ENCODE measurements at places on chromosomes 6 and 20.

GRCh38 chr20:48374991-48375595 is 452.7 kb downstream of the PREX1 start:
- no peak for DNase-seq

GRCh38 chr6:124676033-124676432 is 286.2 kb upstream of the RNF217 start:
- no peak for DNase-seq

DNA sequence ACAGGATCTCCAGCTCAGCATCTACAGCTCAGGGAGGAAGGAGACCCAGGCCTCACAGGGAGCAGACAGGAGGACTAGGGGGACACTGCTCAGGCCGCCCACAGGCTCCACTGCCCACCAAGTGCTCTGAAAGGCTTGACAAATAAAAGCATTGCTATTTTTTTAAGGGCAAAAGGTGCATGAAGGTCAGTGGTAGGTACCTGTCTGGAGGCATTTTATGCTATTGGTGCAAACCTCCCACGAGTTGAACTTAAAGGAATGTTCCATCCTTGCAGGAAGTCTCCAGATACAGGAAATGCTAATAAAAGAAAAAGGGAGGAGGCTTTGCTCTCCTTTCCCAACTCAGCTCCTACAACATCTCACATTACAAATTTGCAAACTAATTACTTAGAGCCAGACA is 228.1 kb downstream of the FOXC1 start:
- no peak for DNase-seq

- DNase-seq, result no peak
These were observed 94.6 kb downstream of the COL9A1 start for GRCh38 chr6:70208235-70208790.

- no peak for DNase-seq
These were observed 112.1 kb downstream of the LY86 start for GRCh38 chr6:6700407-6701270.

GRCh38 chr6:89501222-89501621 is 68.3 kb downstream of the ANKRD6 start:
- DNase-seq, result no peak

- DNase-seq, result no peak
These were observed 586 bp upstream of the LST1 start for GRCh38 chr6:31585491-31585890.

DNA sequence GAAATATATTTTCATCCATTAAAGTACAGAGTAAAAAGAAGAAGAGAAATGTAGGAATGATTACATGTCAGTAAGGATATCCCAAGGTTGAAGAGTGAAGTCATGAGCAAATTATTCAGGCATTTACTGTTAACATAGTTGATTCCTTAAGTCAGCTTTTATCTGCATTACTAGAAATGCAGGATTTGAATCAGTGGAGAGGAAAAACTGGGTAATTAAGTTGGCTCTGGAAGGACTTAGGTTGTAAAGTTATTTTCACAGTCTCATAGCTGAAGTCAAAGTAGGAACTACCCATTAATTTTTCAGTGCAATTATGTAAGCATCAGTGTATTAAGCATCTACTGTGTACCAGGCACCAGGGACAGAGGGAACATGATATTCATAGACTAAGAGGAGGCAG is 7.8 kb downstream of the NAA20 start:
- no peak for DNase-seq

- no peak for DNase-seq
These were observed 400.9 kb downstream of the TAF4 start for GRCh38 chr20:61664556-61665320.

GRCh38 chr6:43171707-43172103 is 636 bp downstream of the SRF start:
- DNase-seq, result no peak

DNA sequence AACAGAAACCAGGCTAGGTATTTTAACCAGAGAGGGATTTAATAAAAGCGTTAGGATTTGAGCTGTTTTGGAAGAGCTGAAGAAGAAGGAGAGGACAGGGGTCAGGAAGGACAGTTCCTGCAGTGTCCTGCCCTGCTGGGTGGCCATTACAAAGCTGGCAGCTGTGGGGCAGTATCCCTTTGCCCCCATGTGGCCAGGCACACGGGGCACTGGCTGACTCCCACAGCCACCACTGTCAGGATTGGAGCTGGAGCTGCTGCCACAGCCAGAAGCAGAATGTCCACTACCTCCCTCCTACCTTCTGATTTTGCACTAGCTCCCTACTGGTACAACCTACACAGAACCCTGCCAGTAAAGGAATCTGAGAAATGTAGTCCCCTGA is 46.5 kb downstream of the SLC22A3 start:
- no peak for DNase-seq

- no peak for DNase-seq
These were observed 1.5 kb upstream of the PHIP start for GRCh38 chr6:79079561-79080041.

DNA sequence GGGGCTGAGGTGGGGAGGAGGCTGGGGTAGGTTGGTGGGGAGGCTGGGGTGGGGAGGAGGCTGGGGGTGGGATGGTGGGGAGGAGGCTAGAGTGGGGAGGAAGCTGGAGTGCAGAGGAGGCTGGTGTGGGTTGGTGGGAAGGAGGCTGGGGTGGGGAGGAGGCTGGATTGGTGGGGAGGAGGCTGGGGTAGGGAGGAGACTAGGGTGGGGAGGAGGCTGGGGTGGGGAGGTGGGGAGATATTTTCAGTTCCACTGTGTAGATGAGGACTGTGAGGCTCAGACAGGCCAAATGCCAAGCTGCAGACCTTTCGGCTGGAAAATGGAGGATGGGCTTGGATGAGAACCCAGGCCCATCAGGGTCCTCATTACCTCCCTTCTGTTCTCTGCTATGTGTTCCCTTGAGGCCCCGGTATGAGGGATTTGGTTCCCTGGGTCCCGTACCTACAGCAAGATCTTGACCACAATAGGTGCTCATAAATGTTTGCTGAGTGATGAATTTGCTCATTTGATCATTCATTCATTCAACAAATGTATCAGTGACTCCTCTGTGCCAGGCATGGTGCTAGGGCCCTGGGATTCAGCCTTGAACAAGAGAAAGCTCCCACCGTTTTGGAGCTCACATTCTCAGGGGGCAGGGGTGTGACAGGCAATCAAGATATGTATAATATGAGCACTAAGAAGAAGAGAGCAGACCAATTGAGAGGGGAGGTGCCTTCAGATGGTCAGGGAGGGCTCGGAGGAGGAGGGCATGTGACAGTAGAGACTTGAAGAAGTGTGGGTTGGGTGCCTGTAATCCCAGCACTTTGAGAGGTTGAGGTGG is 36.1 kb upstream of the NOL4L start:
- DNase-seq, result no peak

GRCh38 chr20:41428285-41428684 is 61.7 kb upstream of the EMILIN3 start:
- peak; percentile 11 for DNase-seq

DNA sequence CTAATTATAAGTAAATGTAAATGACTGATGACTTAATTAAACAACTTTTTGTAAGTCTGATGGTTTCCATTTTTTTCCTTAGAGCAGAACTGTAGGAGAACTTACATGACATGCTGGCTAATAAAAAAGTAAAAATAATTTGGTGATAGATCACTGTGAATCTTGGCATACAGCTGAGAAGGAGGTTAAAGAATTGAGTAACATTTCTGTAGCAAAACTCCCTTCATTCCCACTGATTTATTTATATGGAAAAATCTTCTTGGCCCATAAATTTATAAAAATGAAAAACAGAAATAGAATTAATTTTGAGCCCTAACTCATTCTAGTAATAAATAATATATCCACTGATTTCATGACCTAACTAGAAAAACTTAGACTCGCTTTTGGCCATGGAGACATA is 48.1 kb downstream of the SLC22A3 start:
- DNase-seq, result no peak

GRCh38 chr20:17610566-17611289 is 40.9 kb downstream of the DSTN start:
- DNase-seq, result no peak

- no peak for DNase-seq
These were observed 60.0 kb downstream of the JARID2 start for GRCh38 chr6:15305909-15306308.

- no peak for DNase-seq
These were observed 98.3 kb upstream of the CHD6 start for GRCh38 chr20:41716436-41716835.

DNA sequence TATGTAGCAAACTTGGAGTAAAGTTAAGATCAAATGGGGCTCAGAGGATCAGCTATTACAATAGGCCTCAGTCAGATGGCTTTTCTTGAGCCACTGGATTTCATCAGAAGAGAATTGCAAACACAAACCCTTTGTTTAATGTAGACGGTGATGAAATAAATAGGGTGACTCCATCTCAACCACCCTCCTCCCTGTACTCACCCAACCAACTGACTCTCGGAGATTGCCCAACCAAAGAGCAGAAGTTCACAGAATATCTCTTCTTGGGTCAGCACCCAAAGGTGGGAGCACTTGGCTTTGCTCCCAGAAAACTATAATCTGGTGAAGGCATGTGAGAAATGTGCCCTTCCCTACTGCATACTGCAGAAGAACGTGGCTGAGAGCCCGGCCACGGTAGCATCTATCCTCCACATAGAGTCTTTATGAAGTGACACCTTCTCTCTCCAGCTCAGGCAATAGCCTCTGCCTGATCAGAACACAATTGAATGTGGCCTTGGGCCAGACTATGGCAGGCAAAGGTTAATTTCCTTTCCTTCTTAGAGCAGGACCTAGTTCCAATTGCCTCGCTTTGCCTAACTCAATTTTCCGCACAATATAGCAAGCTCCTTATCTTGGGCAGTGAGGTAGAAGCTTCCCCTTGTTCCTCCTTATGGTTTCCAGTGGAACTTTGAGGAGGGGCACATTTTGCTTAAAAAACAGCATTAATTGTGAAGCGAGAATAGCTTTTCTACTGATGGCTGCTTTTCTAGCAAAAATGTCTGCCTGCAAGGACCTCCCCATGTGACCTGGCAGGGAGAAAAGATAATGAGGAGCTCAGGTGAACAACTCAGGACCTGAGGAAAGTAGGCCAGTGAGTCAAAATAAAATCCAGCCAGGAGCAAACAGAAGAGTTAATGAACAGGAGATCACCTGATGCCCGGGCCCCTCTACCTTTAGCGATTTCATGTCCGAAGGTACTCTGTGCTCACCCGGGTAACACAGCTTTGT is 79.4 kb downstream of the GFOD1 start:
- no peak for DNase-seq

DNA sequence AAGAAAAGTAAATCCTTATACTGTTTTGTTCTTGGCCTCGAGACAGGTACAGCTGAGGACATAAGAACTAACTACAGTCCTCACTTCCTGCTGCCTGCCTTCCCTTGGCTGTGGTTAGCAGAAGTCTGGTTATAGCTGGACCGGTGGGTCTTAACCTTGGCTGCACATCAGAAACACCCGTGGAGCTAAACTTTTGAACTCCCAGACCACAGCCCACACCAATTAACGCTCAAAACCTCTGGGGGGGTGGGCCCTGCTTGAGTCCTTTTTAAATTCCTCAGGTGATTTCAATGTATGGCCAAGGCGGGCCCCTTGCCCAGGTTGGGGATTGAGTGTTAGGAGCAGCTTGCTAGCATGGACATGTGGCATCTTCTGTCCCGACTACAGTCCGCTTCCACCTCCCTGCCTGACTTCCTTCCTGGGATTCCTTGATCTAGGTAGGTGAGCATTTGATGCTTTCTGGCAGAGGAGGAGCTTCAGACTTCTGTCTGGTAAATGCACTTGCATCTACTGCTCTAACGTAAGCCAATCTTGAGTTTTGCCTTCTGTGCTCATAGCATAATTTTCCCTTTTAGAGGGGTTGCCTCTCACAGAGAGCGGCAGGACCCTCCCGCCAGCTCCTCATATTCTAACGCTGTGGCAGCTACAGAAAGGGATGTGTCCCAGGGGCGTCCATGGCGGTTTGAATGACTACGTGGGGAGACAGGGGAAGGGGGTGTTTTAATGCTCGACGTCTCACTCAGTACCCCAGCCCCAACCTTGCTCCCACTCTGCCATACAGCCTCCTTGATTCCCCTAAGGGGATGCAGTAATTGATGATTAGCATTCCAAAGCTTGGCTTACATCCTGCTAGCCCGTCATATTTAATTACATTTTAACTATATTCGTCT is 390.1 kb downstream of the ZFAND3 start:
- DNase-seq, result no peak

GRCh38 chr6:12348530-12349511 is 58.7 kb downstream of the EDN1 start:
- DNase-seq, result no peak

- no peak for DNase-seq
These were observed 9.2 kb downstream of the ZHX3 start for GRCh38 chr20:41308290-41308711.

- no peak for DNase-seq
These were observed 15.8 kb downstream of the SNX9 start for GRCh38 chr6:157838718-157839430.

- peak; percentile 11 for DNase-seq
These were observed 10.7 kb downstream of the DLL1 start for GRCh38 chr6:170279977-170280688.

- DNase-seq, result no peak
These were observed 220.3 kb upstream of the THEMIS start for GRCh38 chr6:128121190-128121589.

GRCh38 chr6:157333956-157334355 is 10.6 kb upstream of the TMEM242 start:
- DNase-seq, result no peak

DNA sequence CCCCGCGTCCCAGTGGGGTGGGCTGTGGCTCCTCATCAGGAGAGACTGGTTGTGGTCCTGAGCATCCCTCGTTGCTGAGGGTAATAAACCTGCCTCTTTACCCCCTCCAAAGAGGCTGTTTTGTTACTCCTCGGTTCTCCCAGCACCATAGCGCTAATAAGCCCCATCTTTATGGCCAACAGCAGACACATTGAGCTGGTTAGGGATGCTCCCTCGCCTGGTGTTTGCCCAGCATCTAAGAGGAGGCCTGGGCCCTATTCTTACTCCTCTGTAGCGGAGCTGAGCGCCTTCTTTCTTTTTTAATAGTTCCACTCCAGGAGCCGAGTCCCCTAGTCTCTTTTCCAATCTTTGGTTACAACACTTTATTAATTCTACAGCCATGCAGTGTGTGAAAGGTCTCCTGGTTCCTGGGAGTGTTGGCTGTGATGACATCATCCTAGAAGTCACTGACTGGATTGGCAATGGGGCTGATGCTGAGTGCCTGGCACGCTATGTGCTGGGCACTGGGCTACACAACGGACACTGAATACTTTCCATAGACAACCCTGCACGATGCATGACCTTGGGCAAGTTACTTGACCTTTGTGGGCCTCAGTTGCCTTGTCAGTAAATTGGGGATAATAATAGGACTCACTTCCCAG is 50.6 kb upstream of the CCDC167 start:
- DNase-seq, result no peak

- no peak for DNase-seq
These were observed 365.9 kb upstream of the AGPAT4 start for GRCh38 chr6:161639772-161640171.

GRCh38 chr6:46688117-46688965 is 656 bp downstream of the TDRD6 start:
- DNase-seq, result no peak

- no peak for DNase-seq
These were observed 205.1 kb upstream of the SMLR1 start for GRCh38 chr6:130622142-130622541.

GRCh38 chr6:17847203-17847760 is 140.2 kb downstream of the KIF13A start:
- DNase-seq, result no peak
